Right lung (tissue), 10 donors: ENCODE measurements at places on chromosomes 5 and 9. TPM values are rescaled to one million over a fixed set of nuclear protein-coding genes. Genes with fewer than 3 reads are reported as not detected.

KLHL9 gene
- 41.3 TPM for polyA plus RNA-seq

TTLL11 gene
- 8.8 TPM for polyA plus RNA-seq

ATG10 gene
- polyA plus RNA-seq = 10.3 TPM

FOXD4L5 gene
- polyA plus RNA-seq = 0.18 TPM

PKD2L2 gene
- polyA plus RNA-seq = 0.49 TPM

OTP gene
- not detected for polyA plus RNA-seq

- DNase-seq = no peak
Measured at GRCh38 chr5:133392448-133392847, 219.9 kb downstream of the FSTL4 start.

- no peak for DNase-seq
Measured at GRCh38 chr9:128096616-128097536, 28.8 kb downstream of the SLC25A25 start.

DNA sequence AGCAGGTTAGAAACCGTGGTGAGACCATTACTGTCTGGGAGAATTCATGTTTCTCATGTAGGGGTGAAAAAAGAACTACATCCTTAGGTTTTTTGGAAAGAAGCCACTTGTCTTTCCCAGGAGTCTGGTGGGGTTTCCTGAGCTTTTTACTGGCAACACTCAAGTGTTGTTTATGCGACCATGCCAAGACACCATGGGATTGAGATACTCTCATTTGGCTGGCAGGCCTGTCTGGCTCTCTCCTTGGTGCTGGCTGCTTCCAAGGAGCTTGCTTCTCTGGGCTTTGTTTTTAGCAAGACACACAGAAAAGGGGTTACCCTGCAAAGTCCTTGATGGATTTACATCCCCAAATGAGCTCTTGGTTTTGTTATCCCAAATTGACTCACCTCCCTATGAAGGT, 80.9 kb upstream of the ISL1 start:
- no peak for DNase-seq

DNA sequence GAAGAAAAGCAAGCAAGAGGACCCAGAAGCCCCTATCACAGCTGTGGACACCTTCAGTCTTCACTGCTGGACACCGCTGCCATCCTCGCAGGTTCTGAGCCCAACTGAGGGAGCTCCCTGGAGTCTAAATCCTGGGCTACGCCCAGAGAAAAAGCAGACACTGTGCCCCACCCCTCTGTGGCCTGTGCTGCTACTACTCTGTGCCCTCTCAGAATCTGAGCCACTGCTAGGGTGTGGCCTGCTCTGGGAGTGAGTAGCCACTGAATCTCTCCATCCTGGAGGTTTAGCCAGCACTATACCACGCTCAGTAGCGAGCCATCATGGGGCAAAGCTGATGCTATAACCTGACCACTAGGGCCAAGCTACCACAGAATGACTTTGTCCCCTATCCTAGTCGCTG, 338.2 kb downstream of the NPR3 start:
- DNase-seq = no peak

DNA sequence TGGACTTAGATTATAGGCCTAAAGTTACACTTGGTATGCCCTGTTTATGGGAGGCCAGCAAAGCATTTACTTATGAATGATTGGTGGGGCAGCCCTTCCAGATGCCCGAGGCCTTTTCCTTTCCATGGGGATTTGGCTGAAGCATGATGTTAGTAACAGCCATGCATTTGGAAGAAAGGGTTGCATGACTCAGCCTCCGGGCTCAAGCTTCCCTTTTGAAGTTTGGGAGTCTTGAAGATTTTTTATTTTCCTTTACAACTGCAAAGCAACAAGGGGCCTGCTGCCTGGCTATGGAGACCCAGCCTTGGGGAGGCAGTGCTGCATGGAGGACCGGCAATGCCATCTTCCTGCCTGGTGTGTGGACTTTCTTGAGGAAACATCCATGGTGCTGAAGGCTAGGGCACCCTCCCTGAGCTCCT, 244.7 kb downstream of the ICE1 start:
- no peak for DNase-seq

DNA sequence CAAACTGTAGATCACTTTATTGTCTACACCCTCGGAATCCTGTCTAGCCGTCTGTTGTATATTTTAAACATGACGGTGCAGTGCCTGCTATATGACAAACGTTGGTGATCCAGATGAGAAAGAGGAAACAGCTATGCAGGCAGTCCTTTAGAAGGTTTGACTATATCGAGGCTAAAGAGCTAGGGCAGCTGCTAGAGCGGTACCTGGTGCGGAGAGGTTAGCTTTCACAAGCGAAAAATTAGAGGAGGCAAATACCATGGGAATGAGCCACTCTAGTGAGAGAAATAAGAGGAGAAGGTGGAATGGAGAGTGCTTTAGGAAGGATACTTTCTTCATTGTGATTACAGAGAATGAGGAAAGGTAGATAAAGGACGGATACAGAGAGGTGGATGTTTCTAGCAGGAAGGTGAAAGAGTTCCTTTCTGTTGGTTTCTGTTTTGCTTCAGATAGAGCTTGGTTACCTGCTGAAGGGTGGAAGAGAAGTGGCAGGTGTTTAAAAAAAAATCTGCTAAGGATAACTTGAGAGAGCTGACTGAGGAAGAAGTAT, 959 bp upstream of the FBXL17 start:
- peak; percentile 6 for DNase-seq

GRCh38 chr9:79021084-79021483, 550.7 kb upstream of the TLE4 start:
- DNase-seq = no peak

GRCh38 chr5:74295141-74295540, 345.4 kb downstream of the ENC1 start:
- no peak for DNase-seq

GRCh38 chr5:32443145-32443540, 1.4 kb downstream of the ZFR start:
- DNase-seq = no peak

DNA sequence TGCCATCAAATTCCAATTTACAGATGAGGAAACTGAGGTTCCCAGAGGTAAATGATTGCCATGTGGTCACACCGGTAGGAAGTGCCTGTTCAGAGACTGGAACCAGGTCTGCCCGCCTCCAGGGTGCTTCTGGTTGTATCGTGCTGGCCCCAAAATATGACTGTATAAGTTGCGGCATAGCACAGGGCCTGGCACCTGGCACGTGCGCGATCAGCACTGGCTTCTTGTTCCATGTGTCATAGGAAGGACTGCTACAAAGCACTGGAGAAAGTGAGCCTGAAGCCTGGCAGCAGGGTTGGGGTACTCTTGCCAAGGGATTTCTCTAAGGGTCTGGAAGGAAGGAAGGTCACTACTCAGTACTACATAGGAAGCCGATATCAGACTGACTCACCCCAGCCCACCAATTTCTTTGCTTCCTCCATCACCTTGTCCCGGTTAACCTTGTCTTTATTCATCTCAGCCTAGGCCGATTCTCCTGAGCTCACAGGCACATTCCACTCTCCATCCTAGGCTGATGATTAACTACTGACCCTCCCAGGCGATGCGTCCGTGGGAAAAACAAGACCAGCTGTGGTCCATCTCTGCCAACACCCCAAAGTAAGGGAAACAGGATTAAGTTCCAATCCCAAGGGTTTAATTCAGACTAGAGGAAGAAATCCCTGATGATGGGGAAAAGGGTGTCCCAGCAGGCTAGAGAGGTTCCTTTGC, 1.8 kb downstream of the HRH2 start:
- no peak for DNase-seq

GRCh38 chr5:121430538-121430937, 421.1 kb upstream of the FTMT start:
- no peak for DNase-seq

- DNase-seq = no peak
Measured at GRCh38 chr9:14585730-14586473, 107.3 kb downstream of the ZDHHC21 start.

- no peak for DNase-seq
Measured at GRCh38 chr5:140018920-140019644, 24.0 kb downstream of the NRG2 start.

DNA sequence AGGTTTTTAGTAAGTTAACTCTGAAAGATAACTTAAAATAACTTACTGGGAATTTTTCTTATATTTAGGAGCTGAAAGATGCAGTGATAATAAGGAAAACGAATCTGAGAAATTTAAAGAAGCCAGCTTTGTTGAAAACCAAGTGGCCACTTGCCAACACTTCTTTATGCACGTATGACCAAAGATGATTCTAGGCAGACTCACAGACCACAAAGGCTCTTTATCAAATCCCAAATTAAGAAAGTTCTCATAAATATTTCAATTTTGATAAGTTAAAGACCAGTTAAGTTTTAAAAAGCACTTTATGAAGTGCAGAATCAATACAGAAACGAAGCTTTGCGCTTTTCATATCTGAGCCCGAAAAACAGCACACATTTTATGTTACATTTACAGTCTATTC, 1.5 kb downstream of the AFF4 start:
- DNase-seq = peak; percentile 36

DNA sequence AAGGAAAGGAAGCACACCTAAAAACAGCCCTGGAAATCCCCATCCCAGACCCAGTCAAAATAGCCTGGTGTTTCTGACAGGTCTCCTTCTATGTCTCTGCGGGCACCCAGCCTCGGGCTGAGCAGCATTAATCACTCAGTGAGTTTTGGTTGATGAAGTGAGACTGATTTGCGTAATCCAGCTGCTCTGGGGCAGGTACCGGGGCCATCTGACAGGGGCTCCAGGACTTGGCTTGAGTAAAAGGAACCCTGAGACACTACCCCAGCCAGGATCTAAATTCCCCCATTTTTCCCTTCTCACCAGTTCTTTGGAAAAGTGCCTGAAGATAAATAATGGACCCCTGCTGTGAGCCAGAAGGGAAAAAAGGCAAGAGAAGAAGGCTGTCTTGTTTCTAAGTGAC, 596 bp downstream of the SLC28A3 start:
- no peak for DNase-seq

DNA sequence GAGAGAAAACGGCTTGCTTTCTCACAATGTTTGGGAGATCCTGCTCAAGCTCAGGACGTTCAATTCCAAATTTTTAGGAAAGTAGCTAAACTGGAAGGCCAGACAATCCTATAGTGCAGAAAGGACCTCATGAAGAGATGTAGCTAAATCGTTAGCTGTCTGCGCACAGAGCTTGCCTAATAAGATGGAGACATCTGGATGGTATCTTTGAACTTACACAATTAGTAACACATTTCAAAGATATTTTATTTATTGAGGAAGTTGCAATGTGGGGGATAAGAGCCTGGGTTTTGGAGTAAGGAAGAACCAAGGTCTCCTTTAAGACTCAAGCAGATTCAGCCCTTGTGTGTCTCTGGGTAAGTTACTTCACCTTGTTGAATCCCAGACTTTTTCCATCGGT, 28.6 kb upstream of the RAB14 start:
- no peak for DNase-seq
